Urinary bladder (tissue), 4 donors: ENCODE measurements at places on chromosomes 5 and 9. TPM values are rescaled to one million over a fixed set of nuclear protein-coding genes. Genes with fewer than 3 reads are reported as not detected.

The EGFLAM gene
- 17.4 TPM for total RNA-seq

The MBLAC2 gene
- 11.3 TPM for total RNA-seq

The TMEM8B gene
- 4.8 TPM for total RNA-seq

The PFN3 gene
- total RNA-seq = not detected

The FOXI1 gene
- total RNA-seq = not detected

The QRFP gene
- not detected for total RNA-seq

The GFM2 gene
- total RNA-seq = 52.0 TPM

The ROR2 gene
- 28.2 TPM for total RNA-seq

The C9 gene
- not detected for total RNA-seq

The SUSD1 gene
- total RNA-seq = 19.9 TPM

The ZDHHC11B gene
- total RNA-seq = 1.4 TPM

The SEMA5A gene
- total RNA-seq = 78.6 TPM

The OR13J1 gene
- total RNA-seq = not detected

The SMIM33 gene
- total RNA-seq = not detected

The PCDHA3 gene
- total RNA-seq = 0.63 TPM

The CARD9 gene
- total RNA-seq = 3.2 TPM

The AQP3 gene
- 27.1 TPM for total RNA-seq

The SHC3 gene
- 2.0 TPM for total RNA-seq

The NFIB gene
- total RNA-seq = 217 TPM

The UQCRQ gene
- 85.7 TPM for total RNA-seq

The JAKMIP2 gene
- 4.5 TPM for total RNA-seq

The LCNL1 gene
- total RNA-seq = 0.11 TPM

The CDH18 gene
- 3.2 TPM for total RNA-seq

The GPRIN1 gene
- total RNA-seq = 1.3 TPM

The GLRA1 gene
- not detected for total RNA-seq

The TSSK1B gene
- total RNA-seq = 1.2 TPM

The RANBP3L gene
- 5.7 TPM for total RNA-seq

The IFNA21 gene
- total RNA-seq = not detected

The BTNL8 gene
- not detected for total RNA-seq

The FOXD4L6 gene
- not detected for total RNA-seq

The TMEM174 gene
- total RNA-seq = not detected

The CCDC69 gene
- 13.9 TPM for total RNA-seq

The GMCL2 gene
- 0.16 TPM for total RNA-seq

The CD74 gene
- total RNA-seq = 161 TPM

The SLC46A2 gene
- total RNA-seq = 3.1 TPM

The SHOC1 gene
- not detected for total RNA-seq

The MOCS2 gene
- total RNA-seq = 43.5 TPM

The HTR1A gene
- total RNA-seq = not detected
